RKO (cell line): ENCODE measurements at places on chromosomes 1 and 21.
A peak's percentile ranks its signal among the peaks of the same experiment; 100 is the strongest.

- DNase-seq, result peak; percentile 76
Observed at GRCh38 chr1:159071970-159072582, 4.5 kb downstream of the AIM2 start.

GRCh38 chr1:62450301-62450700 is 13.5 kb downstream of the USP1 start:
- DNase-seq, result no peak

GRCh38 chr1:234965111-234965510 is 163.5 kb downstream of the TOMM20 start:
- no peak for DNase-seq

DNA sequence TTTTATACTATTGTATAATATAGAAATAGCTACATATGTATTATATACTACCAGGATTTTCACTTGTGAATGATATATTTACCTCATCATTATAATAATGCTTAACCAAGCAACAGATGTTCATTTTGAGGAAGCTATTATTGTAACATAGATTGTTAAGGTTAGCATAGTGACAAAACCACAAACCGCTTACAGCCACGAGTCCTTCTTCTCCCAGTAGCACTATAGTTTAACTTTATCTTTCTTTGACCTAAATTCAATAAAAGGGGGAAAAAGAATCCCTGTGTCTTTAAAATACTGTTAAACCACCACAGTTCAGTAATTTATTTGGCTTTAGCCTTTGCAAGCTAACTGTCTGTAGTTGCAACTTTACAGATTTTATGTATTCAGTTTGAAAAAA is 1039.4 kb upstream of the B3GALT2 start:
- no peak for DNase-seq

DNA sequence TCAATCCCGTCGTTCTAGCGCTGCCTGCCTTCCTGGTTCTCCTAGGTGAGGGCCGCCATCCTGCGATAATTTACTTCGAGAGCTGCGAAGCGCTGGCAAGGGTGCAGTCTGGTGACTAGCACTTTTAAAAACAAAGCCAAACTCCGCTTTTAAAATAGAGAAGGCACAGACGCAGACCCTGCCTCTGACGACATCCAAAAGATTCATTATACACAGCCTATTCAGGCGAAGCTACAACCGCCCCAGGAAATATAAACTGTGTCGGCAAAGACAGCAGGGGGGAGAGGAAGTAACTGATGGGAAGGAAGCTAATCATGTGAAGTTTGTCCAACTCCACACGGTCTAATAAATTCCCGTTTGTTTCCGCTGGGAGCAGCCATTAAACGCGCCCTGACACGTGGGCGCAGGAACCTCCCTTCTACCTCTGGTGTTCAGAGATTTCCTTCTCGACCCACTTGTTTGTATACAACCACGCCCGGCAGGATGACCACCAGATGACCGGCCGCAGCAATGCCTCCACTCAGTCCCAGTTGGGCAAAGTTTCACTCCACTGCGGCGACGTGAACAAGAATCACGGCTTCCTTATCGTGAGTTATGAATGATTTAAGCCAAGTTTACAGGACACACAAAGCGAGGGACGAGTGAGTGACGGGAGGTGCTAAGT is 1.3 kb downstream of the GNG12 start:
- DNase-seq, result peak; percentile 88

DNA sequence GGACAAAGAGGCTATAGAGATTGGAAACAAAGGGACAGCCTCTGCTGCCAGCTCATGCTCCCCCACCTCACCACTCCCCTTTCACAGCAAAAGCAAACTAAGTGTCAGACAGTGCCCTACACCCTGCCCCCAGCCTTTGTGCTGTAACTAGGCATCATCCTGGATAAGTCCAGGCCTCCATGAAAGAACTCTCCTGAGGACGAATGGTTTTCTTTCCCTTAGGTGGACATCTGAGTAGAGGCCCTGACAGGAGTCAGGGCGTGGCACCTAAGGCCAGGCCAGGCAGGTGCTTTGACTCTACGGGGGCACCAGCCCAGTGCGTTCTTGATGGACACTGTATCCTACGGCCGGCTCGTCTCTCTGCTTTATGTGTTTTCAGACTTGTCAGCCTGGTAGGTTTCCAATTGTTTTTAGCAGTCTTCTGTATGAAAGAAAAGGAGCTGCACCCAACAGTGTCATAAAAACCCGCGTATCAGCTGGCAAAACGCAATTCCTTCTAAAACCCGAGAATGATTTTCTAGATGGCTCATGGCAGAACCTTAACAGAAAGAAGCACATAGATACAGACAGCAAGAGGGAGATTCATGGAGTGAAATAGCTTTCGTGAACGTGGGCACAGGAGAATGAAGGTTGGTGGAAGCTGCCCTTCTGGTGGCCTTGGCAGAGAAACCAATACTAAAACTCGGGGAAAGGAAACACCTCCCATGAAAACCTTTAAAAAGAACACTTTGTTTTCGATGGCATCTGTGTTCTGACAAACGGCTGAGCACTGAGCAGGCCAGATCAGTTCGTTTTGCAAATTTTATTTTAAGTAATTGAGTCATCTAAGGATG is 51.7 kb upstream of the AJAP1 start:
- DNase-seq, result no peak
